ENCODE measurements at places on chromosomes 2 and 18. TPM values are rescaled to one million over a fixed set of nuclear protein-coding genes. Genes with fewer than 3 reads are reported as not detected.

The HOXD13 gene
- not detected for total RNA-seq

The FER1L5 gene
- total RNA-seq, result not detected

DNA sequence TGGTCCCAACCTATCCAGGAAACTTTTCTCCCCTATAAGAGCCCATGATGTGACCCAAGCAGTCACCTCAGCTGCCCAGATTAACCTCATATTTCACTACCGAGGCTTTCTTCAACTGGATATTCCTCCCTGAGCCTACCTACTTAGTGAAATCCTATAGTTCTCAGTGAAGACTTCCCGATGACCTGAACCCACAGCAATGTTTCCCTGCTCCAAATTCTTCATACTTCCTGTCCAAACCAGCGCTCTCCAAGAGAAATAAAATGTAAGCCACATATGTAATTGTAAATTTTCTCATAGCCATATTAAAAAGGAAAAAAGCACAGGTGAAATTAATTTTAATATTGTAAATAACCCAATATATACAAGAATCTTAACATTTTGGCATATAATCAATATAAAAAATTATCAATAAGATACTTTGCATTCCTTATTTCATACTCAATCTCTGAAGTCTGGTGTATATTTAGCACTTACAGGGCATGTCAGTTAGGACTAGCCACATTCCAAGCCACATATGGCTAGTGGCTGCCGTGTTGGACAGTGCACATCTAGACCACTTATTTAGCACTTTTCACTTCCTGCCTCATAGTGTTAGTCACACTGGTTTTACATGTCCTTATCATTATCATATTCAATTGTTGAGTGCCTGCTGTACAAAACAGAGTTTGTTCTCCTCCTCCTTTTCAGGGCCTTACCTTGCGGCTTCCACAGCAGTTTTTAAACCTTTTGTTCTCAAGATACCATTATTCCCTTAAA lies 1.9 kb upstream of the STAT4 start:
- no peak for DNase-seq
- H3K27me3 ChIP-seq, result no peaks in the 10 kb centered on the region
- H3K27ac ChIP-seq, result no peak overlapping the region
- H3K4me1 ChIP-seq, result peaks cover 13% of the 10 kb centered on the region
- no peak overlapping the region for H3K4me3 ChIP-seq

DNA sequence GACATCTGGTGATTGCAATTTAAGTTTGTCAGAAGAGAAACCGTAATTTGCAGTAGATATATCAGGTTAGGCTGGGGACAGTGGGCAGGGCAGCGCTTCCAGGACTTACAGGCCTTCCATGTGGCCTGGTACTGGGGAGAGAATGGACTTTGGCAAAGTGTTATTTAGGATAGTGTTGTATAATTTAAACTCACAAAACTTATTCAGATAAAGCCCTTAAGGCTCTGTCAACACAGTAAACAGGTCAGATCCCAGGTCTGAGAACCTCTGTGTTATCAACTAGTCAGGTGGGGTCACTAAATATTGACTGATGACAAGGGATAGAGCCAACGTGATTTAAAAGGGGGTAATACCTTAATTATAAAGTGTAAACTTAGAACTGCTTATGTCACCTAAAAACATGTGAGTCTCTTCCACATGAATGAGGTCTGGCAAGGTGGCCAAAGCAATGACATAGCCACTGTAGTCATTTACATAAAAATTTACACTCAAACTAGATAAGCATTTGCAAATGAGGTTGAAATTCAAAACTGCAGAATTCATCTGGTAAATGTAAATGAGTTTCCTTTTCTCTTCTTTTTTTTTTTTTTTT lies 80.2 kb upstream of the DNMT3A start:
- no peaks in the 10 kb centered on the region for H3K4me1 ChIP-seq
- H3K27me3 ChIP-seq, result no peaks in the 10 kb centered on the region
- no peak for DNase-seq
- no peak overlapping the region for H3K27ac ChIP-seq
- no peaks in the 10 kb centered on the region for H3K36me3 ChIP-seq

DNA sequence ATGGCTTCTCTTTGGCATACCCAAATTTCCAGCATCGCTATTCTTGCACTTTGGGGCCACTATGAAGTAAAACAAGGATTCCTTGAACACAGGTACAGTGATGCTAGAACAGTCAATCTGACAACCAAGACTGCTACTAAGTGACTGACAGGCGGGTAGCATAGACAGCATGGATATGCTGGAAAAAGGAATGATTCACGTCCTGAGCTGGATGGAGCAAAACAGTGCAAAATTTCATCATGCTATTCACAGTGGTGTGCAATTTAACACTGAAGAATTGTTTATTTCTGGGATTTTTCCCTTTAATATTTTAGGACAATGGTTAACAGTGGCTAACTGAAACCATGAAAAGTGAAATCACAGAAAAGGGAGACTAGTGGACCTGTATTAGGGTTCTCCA lies 1511.2 kb upstream of the ZEB2 start:
- H3K36me3 ChIP-seq, result no peaks in the 10 kb centered on the region
- H3K27me3 ChIP-seq, result no peaks in the 10 kb centered on the region
- DNase-seq, result no peak
- H3K4me1 ChIP-seq, result no peaks in the 10 kb centered on the region

DNA sequence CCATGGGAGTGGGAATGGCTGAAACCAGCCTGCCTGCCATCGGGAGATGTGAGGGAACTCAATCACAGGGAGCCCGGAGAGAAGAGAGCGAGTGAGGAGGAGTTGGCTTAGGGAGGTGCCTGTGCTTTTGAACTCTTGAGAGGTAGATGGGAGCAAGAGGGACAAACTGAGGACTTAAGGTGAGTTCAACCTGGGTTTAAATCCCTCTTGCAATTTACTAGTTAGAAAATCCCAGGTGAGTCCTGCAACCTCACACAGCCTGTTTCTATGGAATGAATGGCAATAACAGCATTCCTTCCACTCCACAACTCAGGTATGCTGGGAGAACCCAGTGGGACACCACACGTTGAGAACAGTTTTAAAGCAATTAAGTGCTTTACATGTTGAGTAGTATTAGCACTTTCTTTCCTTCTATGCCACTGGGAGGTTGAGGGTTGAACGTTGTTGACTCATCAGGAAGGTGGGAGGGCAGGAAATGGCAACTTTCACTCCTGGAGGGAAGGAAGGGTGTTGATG lies 57.3 kb downstream of the VIT start:
- no peak overlapping the region for H3K27ac ChIP-seq
- no peak overlapping the region for H3K4me3 ChIP-seq
- H3K36me3 ChIP-seq, result no peaks in the 10 kb centered on the region
- H3K4me1 ChIP-seq, result no peaks in the 10 kb centered on the region

- H3K4me1 ChIP-seq, result peaks cover 8% of the 10 kb centered on the region
- H3K36me3 ChIP-seq, result no peaks in the 10 kb centered on the region
- DNase-seq, result no peak
- no peaks in the 10 kb centered on the region for H3K27me3 ChIP-seq
- H3K4me3 ChIP-seq, result no peak overlapping the region
- no peak overlapping the region for H3K27ac ChIP-seq
Observed at GRCh38 chr2:217262911-217263310, 403.0 kb upstream of the TNP1 start.

- H3K36me3 ChIP-seq, result no peaks in the 10 kb centered on the region
- no peak overlapping the region for H3K27ac ChIP-seq
- peaks cover 21% of the 10 kb centered on the region for H3K4me1 ChIP-seq
Observed at GRCh38 chr2:239438995-239439753, 38.4 kb upstream of the HDAC4 start.

DNA sequence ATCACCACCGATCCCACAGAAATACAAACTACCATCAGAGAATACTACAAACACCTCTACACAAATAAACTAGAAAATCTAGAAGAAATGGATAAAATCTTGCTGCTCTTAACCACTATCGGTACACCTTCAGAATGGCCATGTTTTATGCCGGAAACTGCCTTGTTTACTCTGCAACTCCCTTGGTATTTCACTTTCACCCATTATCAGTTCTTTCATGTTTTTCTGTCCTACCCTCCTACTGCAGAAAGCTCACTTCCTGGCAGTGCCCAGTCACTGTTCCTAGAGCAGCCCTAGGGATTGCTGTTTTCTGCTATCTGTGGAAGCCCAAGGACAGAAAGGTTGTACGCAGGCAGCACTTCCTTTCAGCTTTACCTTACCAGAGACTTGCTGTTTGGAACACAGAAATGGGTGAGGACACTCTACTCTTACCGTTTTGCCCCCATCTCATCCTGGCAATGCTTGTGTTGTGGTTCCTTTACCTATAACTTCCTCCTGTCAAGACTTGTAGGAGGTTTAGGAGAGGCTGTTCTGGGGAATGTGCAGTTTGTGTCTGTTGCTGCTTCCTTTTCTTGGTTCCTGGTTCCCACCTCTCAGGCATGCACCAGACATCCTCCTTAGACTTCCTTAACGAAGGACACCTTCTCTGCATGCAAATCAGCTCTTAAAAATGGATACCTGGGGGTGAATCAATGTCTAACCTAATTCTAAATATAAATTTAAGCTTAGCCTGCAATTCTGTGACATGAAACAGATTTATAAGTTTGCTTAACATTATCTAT lies 394.4 kb downstream of the SPAG16 start:
- H3K27ac ChIP-seq, result no peak overlapping the region
- DNase-seq, result no peak
- H3K4me3 ChIP-seq, result no peak overlapping the region

GRCh38 chr18:28766721-28767120 lies 589.8 kb upstream of the CDH2 start:
- H3K4me3 ChIP-seq, result no peak overlapping the region
- no peak overlapping the region for H3K27ac ChIP-seq
- H3K4me1 ChIP-seq, result peaks cover 2% of the 10 kb centered on the region
- DNase-seq, result no peak
- no peaks in the 10 kb centered on the region for H3K27me3 ChIP-seq

Measured in thoracic aorta (tissue), 2 donors.